H54 (cell line): ENCODE measurements at places on chromosomes 2 and 18.

GRCh38 chr18:79405781-79406575, 10.2 kb downstream of the NFATC1 start:
- no peak for DNase-seq

DNA sequence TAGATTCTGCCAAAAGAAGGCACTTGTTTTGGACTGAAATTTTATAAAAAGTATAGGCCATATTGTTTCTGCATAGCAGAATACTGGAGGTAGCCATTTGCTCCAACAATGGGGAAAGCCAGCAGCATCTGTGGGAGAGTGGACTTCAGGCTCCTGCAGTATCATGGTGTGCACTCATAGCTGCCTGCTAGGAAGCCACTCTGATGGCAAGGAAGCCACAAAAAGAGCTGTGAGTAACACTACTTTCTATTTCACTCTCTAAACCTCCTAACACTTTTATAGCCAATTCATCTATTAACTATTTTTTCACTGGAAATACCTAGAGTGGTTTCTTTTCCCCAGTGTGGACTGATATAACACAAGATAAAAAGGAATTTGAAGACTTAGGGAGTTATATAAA, 144.4 kb upstream of the KCNJ3 start:
- no peak for DNase-seq

GRCh38 chr2:138003411-138003810, 39.1 kb downstream of the HNMT start:
- no peak for DNase-seq

DNA sequence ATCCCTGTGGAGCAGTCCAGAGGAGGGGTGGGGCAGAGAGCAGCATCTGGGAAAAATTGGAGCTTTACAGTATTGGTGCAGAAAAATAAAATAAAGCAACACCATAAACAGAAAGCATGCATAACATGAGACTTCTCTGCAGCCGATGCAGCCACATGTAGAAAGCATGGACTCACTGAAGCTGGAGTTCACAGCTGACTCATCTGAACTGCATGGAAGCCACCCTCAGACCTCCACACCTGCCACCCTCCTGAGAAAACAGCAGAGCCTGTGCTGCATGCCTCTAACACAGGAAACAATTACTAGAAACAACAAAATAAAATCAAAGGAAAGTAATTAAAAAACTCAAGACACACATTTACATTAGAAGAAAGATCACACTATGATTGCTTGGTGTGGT, 169.4 kb upstream of the ALKAL2 start:
- DNase-seq = no peak

DNA sequence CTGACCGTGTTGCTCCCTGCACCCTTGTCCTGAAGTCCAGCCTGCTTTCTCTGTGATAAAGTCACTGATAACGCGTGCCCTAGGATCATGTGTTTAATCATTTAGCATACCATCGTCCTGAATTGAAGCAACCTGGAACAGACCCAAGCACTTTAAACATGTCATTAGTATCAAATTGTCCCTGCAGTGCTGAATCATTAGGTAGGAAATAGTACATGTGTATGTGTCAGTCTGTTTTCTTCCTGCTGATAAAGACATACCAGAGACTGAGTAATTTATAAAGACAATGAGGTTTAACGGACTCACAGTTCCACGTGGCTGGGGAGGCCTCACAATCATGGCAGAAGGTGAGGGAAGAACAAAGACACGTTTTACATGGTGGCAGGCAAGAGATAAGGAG, 2.8 kb downstream of the ASB18 start:
- DNase-seq = no peak
